MG63 (cell line): ENCODE measurements at places on chromosomes 7 and 10.

DNA sequence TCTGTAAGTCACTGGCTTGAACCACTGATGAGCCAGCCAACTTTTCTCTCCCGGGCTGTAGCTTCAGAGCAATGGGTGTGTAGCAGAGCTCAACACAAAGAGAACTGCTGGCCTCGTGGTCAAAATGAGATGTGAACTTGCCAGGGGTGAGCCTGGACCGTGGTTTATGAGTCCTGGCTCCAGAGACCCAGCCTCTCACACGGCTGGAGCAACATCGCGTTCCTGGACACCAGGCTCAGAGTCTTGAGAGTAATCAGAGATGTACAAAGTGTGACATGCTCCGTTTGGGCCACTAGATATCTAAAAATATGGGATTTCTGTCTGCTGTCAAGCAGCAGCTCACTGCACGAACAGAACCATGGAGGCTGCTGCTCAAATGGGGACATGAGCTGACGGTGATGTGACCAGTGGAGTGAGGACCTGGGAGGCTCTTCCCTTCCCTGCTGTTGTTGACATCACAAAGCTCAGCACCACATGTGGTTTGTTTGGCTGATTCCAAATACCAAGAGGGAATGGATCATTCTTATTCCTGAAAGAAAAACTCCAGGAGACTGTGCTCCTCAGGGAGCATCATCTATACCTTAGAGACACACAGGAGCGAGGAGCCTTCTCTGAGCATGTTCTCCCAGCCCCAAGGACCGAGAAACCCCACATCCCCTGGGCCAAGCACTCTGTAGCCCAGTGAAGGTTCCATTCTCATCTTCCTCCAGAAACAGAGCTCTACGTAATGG, 9.2 kb upstream of the SVIL start:
- DNase-seq: no peak

DNA sequence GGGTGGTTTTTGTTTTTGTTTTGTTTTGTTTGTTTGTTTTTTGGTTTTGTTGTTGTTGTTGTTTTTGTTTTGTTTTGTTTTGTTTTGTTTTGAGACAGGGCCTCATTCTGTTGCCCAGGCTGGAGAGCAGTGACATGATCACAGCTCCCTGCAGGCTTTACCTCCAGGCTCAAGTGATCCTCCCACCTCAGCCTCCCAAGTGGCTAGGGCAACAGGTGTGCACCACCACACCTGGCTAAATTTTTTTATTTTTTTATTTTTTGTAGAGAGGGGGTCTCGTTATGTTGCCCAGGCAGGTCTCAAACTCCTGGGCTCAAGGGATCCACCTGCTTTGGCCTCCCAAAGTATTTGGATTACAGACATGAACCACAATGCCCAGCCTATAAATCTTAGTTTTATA, 115.9 kb upstream of the NFE2L3 start:
- no peak for DNase-seq

DNA sequence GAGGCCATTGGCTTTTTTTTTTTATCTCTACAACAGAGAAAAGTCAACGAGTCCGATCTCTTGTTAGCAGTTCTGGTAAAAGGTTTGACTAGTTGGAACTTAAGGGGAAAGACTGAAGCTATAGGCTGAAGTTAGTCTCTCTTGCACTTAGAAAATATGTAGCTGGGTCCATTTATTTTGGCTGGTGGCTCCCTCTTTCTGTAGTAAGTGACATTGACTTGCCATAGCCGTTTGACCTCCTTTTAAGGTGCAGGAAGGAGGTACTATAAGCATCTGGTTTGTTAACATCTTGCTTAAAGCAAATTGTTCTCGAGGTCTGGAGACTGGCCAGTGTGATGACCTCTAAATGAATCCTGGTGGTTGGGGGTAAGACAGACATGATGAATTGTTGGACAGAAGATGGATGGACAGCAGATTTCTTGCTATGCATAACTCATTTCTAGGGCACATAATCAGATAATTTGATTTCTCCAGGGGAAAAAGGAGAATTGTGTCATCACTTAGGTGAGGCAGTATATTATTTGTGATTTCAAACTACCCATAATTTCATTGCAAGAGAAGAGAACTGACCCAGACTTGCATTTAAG, 356.3 kb upstream of the GALNT17 start:
- DNase-seq: no peak

DNA sequence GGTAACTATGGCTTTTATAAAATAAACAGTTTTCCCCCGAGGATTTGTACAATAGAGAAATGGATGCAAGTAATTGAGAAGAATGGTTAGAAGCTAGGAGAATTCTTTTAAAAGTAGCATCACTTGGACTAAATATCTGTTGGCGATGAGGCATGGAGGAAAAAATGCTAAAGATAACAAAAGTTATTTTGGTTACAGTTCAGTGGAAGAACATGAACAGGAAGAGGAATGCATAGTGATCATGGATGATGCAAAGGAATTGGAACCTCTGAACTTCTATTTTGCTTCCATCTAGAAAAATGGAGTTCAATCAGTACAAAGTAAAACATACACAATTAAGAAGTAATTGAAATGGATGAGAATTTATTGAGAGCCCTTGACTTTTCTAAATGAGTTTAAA, 32.9 kb downstream of the ENTPD1 start:
- DNase-seq: no peak

DNA sequence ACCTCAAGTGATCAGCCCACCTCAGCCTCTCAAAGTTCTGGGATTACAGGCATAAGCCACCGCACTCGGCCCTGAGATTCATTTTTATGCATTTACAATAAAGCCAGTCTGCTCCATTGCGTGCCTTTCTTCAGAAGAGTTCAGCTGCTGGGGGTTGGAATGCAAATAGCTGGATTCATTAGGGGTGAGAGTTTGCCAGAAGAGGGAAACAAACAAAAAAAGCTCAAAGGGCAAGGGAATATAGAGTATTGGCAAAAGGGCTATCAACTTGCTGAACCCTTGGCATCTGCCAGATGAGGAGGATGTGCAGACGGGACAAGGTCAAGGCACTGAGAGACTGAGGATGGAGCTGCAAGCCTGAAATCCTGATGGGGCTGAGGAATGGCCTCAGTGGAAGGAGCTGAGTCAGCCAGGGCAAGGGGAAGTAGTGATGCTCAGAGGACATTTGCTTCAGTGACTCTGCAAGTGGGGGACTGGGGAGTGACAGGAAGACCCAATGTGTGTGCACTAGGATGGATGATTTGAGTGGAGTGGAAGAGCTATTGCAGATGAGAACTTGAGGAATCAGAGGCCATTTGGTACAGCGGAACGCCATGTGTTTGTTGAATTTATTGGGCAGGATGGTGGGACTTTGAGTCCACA, 75.0 kb upstream of the ARMC3 start:
- no peak for DNase-seq

DNA sequence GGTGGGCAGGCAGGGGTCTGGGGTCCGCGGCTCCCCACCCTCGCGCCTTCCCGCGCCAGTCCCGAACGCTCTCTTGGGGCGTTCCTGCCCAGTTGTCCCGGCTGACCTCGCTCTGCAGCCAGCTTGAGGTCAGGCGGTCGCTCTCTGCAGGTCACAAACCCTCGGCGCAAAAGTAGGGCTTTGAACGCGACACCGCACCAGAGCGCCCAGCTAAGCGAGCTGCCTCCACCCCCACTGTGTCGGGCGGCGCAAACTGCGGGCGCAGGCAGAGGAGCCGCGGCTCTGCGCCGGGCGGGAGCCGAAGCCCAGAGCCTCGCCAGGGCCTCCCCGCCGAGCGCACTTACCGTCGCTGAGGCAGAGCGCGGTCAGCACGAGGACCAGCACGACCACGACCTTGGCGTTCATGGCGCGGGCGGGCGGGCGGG, 284 bp downstream of the CXCL12 start:
- peak; percentile 57 for DNase-seq

DNA sequence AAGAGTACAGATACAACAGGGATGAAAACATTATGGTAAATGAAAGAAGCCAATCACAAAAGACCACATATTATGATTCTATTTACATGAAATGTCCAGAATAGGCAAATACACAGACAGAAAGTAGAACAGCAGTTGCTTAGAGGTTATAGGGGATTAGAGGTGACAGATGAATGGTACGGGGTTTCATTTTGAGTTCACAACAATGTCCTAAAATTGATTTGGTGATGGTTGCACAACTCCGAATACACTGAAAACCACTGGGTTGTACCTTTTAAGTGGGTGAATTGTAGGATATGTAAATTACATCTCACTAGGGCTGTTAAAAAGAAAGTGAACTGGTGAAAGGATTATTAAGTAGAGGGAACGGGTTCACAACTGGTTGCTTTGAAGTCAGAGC, 76.3 kb upstream of the MRLN start:
- no peak for DNase-seq

- DNase-seq: no peak
Measured at GRCh38 chr10:42934842-42935241, 142.0 kb upstream of the RET start.

- DNase-seq: no peak
Measured at GRCh38 chr10:18556522-18557147, 94.8 kb downstream of the NSUN6 start.

- no peak for DNase-seq
Measured at GRCh38 chr7:45157286-45157652, 322 bp upstream of the RAMP3 start.

GRCh38 chr7:121966276-121966934, 93.4 kb downstream of the PTPRZ1 start:
- DNase-seq: no peak

DNA sequence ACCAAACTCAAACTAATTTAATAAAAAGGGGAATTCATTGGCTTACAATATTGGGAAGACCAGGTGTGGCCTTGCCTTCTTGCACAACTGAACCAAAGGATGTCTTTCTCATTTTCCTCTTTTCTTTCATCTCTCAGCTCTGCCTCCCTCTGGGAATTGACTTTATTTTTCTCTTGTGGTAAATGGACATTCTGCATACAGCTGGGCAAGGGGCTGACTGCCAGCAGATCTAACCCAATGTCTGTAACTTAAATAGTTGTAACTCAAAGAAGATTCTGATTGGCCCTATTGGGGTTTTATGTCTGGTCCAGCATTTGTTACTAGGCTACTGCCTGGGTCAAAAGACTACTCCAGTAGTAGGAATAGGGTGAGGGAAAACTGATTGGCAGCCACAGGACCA, 15.3 kb downstream of the PTTG1IP2 start:
- no peak for DNase-seq

GRCh38 chr7:13965077-13965476, 24.4 kb downstream of the ETV1 start:
- DNase-seq: no peak

GRCh38 chr10:89120931-89121763, 86.0 kb downstream of the CH25H start:
- DNase-seq: no peak

DNA sequence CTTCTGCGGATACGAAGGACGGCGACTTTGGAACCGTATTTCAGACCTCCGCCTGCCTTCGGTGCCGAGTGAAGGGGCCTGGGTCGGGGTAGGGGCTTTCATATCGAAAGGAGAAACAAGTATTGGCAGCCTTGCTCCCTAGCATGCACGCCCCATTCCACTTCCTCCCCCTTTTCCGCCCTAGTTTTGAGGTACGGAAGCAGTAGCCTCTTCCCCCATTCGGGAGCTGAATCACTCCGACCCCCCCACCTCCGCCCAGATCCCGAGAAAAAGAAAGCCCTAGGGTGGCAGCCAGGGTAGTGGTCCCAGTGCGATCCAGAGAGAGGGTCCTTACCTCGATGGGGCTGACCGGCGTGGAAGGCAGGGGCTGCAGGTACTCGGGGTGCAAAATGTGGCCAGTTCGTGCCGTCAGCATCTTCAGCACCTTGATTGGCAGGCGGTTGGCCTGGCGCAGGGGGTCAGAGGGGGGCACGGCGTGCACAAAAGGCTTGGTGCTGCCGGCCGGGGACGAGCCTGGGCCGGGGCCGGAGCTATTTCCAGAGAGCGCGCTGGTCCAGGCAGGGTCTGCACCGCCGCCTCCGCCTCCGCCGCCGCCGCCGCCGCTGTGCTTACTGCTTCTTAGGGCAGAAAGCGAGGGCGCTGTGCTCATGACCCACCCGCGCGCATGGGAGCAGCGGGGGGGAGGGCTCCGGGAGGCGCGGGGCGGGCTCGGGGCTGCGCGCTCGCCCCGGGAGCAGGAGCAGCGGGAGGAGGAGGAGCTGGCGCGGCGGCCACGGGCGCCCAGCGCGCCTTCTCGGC, 594 bp downstream of the ZNF503 start:
- DNase-seq: peak; percentile 76

- no peak for DNase-seq
Measured at GRCh38 chr7:100358027-100358856, at the start of gene PILRB. PILRB (plus strand) TSS chr7:100358117; CDS start chr7:100358303, 186 bp downstream.

DNA sequence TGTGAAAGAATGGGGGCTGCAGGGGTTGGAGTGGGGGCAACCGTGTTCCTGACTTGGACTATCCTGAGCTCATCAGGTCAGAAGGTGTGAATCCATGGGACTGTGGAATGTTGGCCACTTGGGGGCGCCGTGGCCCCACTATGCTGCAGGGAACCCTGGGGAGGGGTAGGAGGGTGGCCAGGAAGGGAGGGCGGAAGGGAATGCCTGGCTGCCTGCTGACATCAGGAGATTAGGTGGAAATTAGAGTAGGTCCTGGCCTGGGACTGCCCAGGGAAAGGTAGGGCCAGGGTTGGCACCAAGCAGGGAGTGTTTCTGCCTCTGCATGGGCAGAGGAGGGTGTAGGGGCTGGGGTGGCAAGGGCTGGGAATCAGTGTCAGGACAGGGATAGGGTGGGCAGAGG, 65.8 kb upstream of the PRSS58 start:
- DNase-seq: peak; percentile 27

DNA sequence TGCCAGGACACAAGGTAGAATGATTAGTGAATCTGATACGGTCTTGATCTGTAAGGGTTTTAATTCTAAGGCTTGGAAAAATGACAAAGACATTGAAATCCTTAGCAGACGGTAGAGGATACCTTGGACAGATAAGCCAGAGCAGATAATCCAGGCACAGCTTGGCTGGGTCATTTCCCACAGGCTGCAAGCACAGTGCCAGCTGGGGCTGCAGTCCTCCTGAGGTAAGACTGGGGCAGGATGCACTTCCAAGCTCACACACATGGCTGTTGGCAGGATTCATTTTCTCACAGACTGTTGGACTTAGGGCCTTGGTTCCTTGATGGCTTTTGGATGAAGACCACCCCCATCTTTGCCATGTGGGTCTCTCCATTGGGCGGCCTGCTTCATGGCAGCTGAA, 63.2 kb upstream of the BMPER start:
- peak; percentile 51 for DNase-seq

GRCh38 chr7:105875505-105875904, 894 bp downstream of the ATXN7L1 start:
- DNase-seq: no peak

DNA sequence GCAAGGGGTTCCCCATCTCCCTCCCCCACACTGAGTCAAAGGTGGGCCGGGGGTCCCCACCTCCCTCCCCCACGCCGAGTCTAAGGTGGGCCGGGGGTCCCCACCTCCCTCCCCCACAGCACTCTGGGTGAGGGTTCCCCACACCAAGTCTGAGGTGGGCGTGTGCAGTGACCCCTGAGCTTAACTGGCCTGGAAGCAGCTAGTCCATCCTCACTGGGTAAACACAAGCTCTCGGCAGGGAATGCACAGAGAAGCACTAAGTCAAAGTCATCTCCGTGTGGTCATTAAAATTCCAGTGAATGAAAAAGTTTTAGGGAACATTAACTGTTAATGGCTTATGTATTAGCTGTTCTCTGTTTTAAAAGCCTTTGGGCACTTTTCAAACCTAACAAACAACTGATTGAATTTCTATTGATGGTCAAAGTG, 43.7 kb upstream of the PRKAR1B start:
- no peak for DNase-seq
